Activated naive CD4-positive, alpha-beta T cell treated with anti-CD3 and anti-CD28 coated beads for 36 hours (primary cell): ENCODE measurements at places on chromosomes 5 and 9.

- H3K4me1 ChIP-seq = peaks cover 9% of the 10 kb centered on the region
- peaks cover 44% of the 10 kb centered on the region for H3K27me3 ChIP-seq
- H3K36me3 ChIP-seq = no peaks in the 10 kb centered on the region
- no peak overlapping the region for H3K27ac ChIP-seq
Measured at GRCh38 chr9:92808726-92809451, 44.3 kb upstream of the BICD2 start.

GRCh38 chr5:129960831-129961230, 56.6 kb downstream of the CHSY3 start:
- H3K4me1 ChIP-seq = no peaks in the 10 kb centered on the region
- no peaks in the 10 kb centered on the region for H3K36me3 ChIP-seq
- peaks cover 8% of the 10 kb centered on the region for H3K27me3 ChIP-seq
- H3K27ac ChIP-seq = no peak overlapping the region
- H3K4me3 ChIP-seq = no peak overlapping the region

GRCh38 chr5:60287174-60287771, 393.7 kb upstream of the PDE4D start:
- H3K36me3 ChIP-seq = no peaks in the 10 kb centered on the region
- H3K4me1 ChIP-seq = no peaks in the 10 kb centered on the region
- peak; percentile 14 for DNase-seq
- no peak overlapping the region for H3K4me3 ChIP-seq
- H3K27me3 ChIP-seq = no peaks in the 10 kb centered on the region

DNA sequence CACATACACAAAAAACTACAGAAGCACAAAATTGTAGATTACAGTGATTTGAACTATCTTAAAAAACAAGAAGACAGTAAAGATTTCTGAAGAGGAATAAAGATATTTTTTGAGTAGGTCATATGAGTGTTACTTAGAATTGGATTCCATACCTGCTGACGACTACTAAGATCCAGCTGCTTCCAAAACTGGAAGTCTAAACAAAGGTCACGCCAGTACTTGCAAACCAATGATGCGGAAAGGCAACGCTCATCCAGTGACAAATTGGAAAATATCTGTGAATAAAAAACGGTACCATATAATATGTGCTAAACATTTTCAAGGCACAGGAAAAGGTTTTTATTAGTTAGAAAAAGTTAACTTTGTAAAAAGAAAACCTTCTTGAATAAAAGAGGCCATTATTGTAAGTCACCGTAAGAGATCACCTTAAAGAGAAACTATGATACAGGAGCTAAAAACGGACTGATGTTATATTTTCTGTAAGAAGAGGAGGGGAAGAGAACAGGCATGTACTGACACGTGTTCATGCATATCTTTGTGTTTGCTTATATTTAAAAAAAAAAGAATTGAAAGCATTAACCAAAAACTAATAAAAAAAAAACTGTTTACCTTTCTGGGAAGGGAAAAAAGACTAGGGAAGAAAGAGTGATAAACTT, 14.1 kb downstream of the FBXL17 start:
- H3K27ac ChIP-seq = no peak overlapping the region
- peaks cover 30% of the 10 kb centered on the region for H3K4me1 ChIP-seq
- no peak overlapping the region for H3K4me3 ChIP-seq
- H3K27me3 ChIP-seq = no peaks in the 10 kb centered on the region

GRCh38 chr5:10898514-10898913, 137.5 kb upstream of the DAP start:
- H3K4me3 ChIP-seq = no peak overlapping the region
- no peaks in the 10 kb centered on the region for H3K4me1 ChIP-seq
- peaks cover 10% of the 10 kb centered on the region for H3K27me3 ChIP-seq
- H3K27ac ChIP-seq = no peak overlapping the region

DNA sequence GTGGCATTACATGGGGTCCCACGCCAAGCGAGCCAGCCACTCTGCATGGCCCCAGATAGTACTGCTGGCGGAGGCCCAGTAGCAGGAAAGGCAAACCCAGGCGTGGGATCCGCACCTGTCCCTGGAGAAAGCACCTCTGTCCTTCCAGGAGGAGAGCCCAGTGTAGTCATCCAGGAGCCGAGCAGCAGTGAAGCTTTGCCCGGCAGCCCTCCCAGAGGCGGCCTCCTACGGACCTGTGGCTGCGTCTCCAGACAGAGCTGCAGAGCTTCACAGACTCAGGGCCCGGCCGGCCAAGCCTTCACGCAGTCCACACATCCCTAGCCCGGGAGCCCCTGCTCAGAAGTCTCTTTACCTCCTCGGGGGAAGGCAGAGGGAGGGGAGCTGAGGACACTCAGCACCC, 100.8 kb upstream of the PPP1R26 start:
- no peaks in the 10 kb centered on the region for H3K36me3 ChIP-seq
- H3K27ac ChIP-seq = no peak overlapping the region
- H3K4me1 ChIP-seq = no peaks in the 10 kb centered on the region
- no peaks in the 10 kb centered on the region for H3K27me3 ChIP-seq
